ENCODE measurements at places on chromosomes 5 and 9. TPM values are rescaled to one million over a fixed set of nuclear protein-coding genes. Genes with fewer than 3 reads are reported as not detected.

GRCh38 chr5:31289429-31289828 lies 95.9 kb downstream of the CDH6 start:
- DNase-seq, result no peak

- DNase-seq, result no peak
Measured at GRCh38 chr5:6862306-6862705, 149.1 kb downstream of the TENT4A start.

DNA sequence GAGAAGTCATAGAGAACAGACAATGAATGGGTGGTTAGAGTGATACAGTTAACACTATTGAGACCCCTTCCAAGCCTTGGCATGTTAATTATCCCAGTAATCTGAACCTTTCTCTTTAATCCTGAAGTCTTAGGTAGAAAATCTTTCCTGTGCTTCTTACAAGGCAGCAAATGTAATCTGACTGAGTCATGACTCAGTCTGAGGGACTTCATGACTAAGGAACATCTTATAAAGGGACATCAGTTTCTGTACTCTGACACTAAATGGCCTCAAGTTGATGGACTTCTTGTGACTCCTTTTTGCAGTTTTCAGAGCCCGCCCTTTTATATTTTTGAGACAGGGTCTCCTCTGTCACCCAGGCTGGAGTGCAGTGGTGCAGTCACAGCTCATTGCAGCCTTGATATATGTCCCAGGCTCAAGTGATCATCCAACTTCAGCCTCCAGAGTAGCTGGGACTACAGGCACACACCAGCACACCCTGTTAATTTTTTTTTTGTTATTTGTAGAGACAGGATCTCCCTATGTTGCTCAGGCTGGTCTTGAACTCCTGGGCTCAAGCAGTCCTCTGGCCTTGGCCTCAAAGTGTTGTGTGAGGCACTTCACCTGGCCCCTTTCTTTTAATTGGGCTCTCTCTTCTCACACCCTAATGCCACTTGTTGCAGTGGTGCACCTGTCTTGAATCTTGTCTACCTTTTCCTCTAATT lies 9.5 kb downstream of the EXOSC3 start:
- peak; percentile 40 for DNase-seq

GRCh38 chr9:96604004-96604319 lies 15.7 kb downstream of the CDC14B start:
- peak; percentile 72 for DNase-seq

GRCh38 chr5:170885809-170886208 lies 24.0 kb downstream of the RANBP17 start:
- no peak for DNase-seq

GRCh38 chr5:142785206-142785605 lies 15.0 kb downstream of the ARHGAP26 start:
- peak; percentile 66 for DNase-seq

GRCh38 chr9:126320158-126320922 lies 6.3 kb upstream of the MVB12B start:
- peak; percentile 16 for DNase-seq

- no peak for DNase-seq
Measured at GRCh38 chr5:10634050-10634449, 70.2 kb downstream of the ANKRD33B start.

- DNase-seq, result peak; percentile 40
Measured at GRCh38 chr5:32690153-32690552, 21.0 kb upstream of the NPR3 start.

- no peak for DNase-seq
Measured at GRCh38 chr9:20990867-20991266, 40.6 kb downstream of the HACD4 start.

The PCBD2 gene
- total RNA-seq, result 10.1 TPM

The SPAAR gene
- total RNA-seq, result not detected

The PTPRD gene
- not detected for total RNA-seq

The C5orf34 gene
- 5.2 TPM for total RNA-seq
